D721Med (cell line): ENCODE measurements at places on chromosomes 7 and 10.

DNA sequence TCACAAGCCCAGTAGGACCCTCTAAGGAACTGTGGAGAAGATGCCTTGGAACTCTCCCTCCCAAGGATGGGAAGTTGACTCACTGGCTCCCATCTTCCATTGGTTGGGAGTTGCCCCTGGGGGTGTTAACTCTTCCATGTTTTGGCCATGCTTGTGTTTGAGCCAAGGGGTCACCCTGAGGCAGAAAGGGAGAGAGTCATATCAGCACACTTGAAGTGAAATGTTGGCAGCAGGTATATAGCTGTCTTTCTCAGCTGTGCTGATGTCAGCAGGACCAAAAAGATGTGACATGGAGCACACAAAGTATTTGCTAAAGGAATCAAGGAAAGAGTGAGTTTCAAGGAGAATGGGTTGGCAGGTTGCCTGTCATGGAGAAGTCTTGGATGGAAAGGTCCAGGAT, 359.4 kb downstream of the RPS24 start:
- DNase-seq = no peak

DNA sequence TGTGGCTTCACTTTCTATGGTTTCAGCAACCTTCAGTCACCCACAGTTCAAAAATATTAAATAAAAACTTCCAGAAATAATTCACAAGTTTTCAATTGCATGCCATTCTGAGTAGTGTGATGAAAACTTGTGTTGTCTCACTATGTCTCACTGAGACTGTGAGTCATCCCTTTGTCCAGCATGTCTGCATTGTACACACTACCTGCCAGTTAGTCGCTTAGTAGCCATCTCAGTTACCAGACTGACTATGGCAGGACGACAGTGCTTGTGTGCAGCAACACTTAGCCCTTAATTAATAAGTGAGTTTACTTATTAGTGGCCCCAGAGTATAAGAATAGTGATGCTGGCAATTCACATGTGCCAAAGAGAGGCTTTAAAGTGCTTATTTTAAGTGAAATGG, 22.5 kb downstream of the CCDC186 start:
- no peak for DNase-seq

GRCh38 chr7:138137423-138138171, 61.3 kb downstream of the AKR1D1 start:
- no peak for DNase-seq

DNA sequence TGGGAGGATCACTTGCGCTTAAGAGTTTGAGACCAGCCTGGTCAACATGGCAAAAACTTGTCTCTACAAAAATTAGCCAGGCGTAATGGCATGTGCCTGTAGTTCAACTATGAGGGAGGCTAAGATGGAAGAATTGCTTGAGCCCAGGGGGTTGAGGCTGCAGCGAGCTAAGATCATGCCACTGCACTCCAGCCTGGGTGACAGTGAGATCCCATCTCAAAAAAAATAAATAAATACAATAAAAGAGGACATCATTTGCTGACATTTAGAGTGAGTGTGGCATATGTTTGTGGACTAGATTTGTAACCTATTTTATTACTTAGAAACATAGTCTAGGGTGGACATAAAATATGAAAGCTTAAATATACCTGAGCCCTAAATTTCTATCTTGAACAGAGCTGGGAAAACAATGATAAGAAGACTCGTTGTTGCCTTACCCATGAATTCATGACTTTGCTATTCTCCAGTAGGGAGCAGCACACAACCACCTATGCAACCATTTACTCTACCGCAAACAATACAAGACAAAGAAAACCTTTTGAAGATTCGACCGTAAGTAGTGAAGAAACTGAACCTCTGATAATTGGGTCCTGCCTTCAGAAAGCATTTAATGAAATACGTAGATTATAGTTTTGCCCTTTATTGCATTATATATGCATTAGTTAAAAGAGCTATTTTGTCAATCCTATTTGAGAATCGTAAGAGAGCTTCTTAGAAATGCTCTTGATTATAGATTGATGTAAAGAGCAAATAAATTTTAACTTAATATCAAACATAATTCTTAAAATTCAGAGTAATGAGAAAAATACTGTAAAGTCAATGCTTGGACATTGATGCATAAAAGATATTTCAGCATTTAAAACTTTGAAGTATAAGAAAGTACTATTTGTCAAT, 83.5 kb downstream of the GNAT3 start:
- no peak for DNase-seq

GRCh38 chr7:1087952-1088920, at the start of gene GPER1:
Gene GPER1 (plus strand): TSS chr7:1088113. CDS start chr7:1091729, 3,616 bp downstream.
- DNase-seq = no peak

DNA sequence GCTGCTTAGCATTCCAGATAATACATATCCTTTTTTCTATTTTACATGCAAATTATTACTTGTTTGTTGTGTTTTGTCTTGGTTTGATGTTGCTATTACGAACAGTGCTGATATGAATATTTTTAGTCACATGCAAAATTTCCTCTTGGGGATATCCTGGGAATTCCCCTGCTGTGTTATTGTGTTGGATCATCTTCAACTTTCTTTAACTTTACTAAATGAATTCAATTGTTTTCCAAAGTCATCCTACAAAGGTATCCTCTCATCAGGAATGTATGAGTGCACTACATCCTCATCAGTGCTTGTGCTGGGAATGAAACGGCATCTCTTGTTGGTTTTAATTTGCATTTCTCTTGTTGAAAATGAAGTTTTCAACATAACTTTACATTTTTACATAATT, 87.1 kb downstream of the AASS start:
- no peak for DNase-seq

- DNase-seq = no peak
These were observed 39.3 kb downstream of the COL1A2 start for GRCh38 chr7:94434042-94434441.

- no peak for DNase-seq
These were observed 89.3 kb downstream of the CYP51A1 start for GRCh38 chr7:92044940-92045339.

DNA sequence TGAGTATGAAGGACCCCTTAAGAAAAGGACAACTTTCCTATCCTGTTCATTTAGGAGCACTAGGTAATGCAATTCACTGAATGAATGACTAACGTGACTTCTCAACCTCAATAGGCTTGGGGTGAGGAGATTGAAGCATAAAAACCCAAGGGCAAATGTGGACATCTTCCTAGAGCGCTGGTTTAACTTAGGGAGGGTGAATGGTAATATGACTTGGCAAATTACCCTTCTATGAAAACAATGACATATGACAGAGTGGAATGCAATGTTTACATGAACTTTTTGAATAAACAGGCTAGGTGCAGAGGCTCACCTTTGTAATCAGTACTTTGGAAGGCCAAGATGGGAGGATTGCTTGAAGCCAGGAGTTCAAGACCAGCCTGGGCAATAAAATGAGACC, 83.9 kb upstream of the ANK3 start:
- DNase-seq = no peak
